ENCODE measurements at places on chromosomes 6 and 20.

DNA sequence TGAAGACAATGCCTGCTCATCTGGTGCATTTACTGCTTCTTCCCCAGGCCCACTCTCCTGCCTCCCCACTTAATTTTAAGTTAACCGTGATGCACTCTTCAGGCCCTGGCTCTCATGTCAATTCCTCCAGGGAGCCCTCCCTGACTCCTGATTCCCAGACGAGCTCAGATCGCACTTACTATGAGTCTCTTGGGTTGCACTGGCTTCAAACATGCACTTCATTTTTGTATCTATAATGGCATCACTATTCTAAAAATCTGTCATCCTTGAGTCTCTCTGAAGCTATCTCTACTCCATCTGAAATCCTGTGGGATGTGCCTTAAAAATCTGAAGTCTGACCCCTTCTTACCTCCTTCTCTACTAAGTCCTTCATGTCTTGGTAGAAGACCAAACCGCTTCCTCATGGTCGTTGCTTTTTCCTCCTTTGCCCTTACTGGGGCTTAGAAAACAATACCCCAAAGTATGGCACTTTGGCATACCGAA lies 24.7 kb downstream of the COX4I2 start:
- no peak for DNase-seq

GRCh38 chr6:103734016-103734415 lies 1125.7 kb downstream of the HACE1 start:
- no peak for DNase-seq

DNA sequence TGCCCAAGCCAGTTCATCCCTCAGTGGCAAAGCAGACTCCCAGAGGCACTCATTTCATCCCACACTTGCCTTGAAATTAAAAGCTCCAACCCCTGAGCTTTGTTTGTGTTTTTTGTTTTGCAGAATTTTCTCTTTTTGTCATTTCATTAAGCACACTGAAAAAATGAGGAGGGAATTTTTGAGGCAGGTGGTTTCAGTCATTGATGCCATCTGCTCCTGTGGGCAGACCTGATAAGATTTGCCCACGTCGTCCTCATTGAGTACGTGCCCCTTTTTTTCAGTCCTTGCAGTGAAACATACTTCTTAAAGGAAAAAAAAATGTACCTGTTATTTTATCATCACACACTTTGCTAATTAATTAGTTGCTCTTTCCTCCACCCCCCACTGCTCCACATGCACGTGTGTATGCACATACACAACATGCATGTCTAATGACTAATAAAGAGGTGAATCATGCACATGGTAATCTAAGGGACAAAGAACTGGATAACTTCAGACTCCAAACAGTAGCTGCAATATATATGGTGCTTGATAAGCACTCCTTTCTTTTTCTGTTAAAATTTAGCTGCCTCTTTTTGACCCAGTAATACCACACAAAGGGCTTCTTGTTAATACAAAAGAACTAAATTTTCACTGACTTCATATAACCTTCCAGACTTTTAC lies 102.1 kb upstream of the TMEM181 start:
- DNase-seq, result no peak

GRCh38 chr20:32113591-32114260 lies 4.2 kb downstream of the TM9SF4 start:
- DNase-seq, result no peak

DNA sequence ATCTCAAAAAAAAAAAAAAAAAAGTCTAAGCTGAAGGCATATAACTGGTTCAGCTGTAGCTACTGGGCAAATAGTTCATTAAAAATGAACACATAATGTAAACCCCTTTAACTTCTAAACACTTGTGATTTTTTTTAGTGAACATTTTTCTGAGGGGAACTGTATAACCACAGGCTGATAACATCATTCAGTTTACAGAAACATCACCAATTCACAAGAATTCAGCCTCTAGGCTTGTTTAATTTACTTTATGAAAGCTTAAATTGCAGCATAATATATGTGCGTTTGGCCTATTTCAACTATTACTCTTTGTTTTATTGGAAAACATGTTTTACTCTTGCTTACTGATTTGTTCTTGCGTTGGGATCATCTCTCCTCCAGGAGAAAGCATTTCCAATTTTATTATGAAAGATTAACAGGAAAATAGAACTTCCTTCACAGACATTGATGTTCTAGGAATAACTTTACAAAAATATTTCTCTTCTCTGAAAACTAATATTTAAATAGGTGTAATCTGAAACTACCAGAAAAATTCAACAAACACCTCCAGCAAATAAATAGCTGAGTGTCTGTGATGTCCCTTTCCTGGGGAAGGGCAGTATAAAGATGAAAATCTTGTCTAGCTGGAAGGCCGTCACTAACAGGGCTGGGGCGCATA lies 284.5 kb downstream of the UST start:
- no peak for DNase-seq

- no peak for DNase-seq
Observed at GRCh38 chr20:6212903-6213302, 90.1 kb upstream of the FERMT1 start.

- no peak for DNase-seq
Observed at GRCh38 chr20:3595541-3595940, 67.7 kb downstream of the GFRA4 start.

- no peak for DNase-seq
Observed at GRCh38 chr20:50750145-50750671, 18.8 kb downstream of the PARD6B start.

- DNase-seq, result no peak
Observed at GRCh38 chr6:25886066-25886465, 12.0 kb upstream of the SLC17A3 start.

- no peak for DNase-seq
Observed at GRCh38 chr6:111920578-111920977, 47.3 kb upstream of the FYN start.

DNA sequence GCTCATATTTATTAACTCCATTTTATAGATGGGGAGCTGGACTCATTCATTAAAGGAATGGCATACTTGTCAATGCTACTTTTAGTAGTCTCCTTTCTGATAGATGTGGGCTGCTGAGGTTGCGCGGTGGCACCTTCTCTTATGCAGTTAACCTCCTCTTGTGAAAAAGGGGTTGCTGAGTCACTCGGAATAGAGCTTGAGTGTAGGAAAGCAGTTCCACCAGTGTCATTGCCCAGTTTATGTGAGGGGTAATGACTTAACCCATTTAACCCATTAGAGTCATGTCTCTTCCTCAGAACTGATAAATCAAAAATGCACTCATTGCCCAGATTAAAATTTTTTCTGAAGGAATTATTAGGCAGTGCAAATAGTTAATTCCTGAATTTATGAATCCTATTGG lies 6.3 kb downstream of the MAPK14 start:
- peak; percentile 36 for DNase-seq

DNA sequence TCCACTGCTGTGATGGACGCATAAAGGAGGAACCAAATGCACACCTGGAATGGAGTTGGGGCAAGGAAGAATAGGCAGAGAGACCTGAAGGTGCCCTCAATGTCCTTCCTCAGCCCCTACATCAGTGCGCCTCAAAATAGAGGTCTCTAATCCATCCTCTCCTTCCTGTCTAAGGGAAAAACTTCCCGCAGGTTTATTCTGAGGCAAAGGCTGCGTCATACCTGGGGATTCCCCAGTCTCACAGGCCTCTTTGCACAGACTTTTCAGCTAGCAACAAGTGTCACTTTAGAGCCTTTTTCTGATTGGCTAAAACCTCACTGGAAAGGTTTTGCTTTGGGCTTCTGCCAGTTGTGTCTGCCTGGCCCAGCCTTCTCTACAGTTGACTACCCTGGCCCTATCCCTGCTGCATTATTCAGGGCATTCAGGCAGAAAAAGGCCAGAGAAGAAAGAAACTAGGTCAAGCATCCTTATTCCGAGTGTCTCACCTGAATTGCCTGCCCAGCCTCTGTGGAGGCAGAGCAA lies 1.8 kb upstream of the HLA-DQB1 start:
- peak; percentile 36 for DNase-seq

DNA sequence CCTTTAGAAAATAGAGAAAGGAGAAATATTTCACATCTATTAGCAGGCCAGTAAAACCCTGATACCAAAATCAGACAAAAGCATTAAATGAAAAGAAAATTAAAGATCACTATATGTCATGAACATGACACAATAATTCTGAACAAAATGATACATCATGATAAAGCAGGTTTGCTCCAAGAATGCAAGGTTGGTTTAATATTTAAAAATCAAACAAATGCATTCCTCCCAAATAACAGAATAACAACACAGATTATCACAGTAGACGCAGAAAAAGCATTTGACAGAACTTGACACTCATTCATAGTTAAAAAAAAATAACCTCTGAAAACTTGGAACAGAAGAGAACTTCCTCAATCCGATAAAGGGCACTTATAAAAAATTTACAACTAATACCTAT lies 22.9 kb upstream of the ARMC2 start:
- no peak for DNase-seq

DNA sequence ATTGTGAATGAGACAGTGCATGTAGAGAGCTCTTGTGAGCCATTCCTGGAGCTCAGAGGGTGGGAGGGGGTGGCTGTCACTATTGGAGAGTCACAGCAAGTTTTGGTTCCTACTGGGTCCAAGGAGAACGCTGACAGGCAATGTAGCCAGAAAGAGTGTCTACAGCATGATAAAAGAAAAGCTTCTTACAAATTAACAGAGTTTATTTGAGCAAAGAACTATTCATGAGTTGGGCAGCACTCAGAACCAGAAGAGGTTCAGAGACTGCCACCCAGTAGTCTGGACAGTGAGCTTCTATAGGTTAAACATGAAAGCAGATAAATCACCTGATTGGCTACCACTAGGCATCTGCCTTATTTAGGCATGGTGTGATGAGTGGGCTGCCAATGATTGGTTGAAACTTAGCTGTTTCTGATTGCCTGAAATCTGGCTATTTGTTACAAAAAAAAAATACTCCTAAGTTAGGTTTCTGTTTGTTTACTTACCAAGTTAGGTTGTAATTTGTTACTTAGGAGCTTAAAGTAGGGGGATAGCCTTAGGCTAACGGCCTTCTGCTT lies 473.4 kb downstream of the PREX1 start:
- DNase-seq, result no peak

GRCh38 chr6:90039911-90040310 lies 145.6 kb downstream of the GJA10 start:
- no peak for DNase-seq

GRCh38 chr6:45850378-45851033 lies 165.2 kb downstream of the CLIC5 start:
- no peak for DNase-seq

DNA sequence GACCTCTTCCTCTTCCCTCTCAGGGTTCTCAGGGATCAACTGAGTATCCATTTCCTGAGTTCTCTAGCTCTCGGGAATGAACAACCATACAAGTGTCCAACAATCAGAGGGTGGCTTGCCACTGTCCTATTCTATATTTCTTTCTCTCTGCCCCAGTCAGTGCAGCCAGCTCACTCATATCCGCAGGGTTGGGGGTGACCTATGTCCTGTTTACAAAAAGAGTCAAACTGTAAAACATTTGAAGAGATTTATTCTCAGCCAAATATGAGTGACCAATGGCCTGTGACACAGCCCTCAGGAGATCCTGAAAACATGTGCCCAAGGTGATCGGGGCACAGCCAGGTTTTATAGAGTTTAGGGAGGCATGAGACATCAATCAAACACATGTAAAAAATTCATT lies 10.8 kb upstream of the BTN3A2 start:
- DNase-seq, result no peak

- DNase-seq, result no peak
Observed at GRCh38 chr6:39037082-39037508, 11.5 kb upstream of the GLP1R start.

- DNase-seq, result no peak
Observed at GRCh38 chr6:71083308-71083820, 126.5 kb upstream of the B3GAT2 start.

DNA sequence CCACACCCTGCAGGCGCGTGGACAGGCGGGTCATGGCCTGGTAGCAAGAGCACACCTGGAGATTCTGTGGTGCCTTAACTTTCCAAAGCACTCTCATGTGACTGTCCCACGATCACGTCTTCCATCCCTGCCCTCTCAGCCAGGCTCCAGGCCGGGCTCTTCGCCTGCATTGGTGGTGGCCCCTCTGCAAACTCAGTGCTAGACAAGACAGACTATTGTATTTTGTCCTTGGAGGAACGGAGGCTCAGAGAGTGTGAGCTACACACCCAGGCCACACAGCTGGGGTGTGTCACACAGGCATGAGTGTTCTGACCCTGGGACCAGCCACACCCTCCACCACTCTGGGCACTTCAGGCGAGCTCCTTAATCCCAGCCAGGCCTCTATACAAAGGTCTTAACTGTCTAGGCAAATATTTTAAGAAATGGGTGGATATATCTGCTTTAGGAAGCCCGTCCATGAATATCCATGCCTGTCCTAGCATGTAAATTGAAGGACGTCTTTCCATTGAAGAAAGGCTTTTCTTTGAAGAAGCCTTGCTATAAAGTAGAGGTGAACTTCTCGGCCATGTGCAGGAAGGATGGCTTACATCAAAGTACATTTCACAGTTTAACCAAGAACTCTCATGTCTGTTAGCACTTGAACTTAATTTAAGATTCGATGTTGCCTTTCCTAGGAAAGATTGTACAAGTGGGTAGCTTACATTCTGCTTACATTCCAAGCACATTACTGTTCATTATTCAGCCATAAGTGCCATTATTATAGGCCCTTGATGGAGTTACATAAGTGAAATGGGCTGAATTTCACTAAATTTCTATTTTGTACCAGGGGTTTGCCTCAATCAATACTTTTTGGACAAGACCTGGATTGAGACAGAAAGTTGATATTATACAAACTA lies 263.9 kb downstream of the DLL1 start:
- no peak for DNase-seq

- no peak for DNase-seq
Observed at GRCh38 chr6:107968081-107968480, 10.1 kb upstream of the SEC63 start.

DNA sequence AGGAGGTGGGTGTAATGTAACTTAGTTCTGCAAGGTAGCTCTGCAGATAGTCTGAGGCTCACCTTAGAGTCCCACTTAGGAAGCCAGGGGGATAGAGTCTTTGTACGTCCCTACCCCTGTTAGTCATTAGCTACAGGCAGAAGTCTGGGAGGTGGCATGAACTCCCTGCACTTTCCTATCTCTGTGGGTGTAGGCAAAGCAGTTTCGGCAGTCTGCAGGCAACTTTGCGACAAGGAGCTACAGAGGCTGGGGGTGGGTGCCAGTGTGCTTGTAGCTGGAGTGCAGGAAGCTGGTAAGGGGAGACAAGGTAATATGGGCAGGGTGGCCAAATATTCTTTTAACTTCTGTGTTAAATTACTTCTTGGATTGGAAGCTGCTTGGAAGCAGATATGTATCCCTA lies 45.7 kb downstream of the NKAIN2 start:
- DNase-seq, result no peak

DNA sequence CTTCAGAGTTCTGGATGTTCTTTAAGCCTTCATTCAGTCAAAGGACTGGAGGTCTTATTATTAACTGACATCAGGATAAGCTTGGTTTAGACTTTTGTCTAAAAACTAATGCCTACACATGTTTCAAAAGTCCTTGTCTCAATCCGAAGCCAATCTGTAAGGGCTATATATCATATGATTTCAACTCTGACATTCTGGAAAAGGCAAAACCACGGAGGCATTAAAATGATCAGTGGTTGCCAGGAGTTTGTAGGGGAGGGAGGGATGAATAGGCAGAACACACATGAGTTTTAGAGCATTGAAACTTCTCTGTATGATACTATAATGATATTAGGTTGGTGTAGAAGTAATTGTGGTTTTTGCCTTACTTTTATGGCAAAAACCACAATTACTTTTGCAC lies 1285.8 kb upstream of the CITED2 start:
- DNase-seq, result no peak

Measured in CD8-positive, alpha-beta T cell (primary cell).